CD4-positive, CD25-positive, alpha-beta regulatory T cell (primary cell): ENCODE measurements at places on chromosomes 6 and 20.

DNA sequence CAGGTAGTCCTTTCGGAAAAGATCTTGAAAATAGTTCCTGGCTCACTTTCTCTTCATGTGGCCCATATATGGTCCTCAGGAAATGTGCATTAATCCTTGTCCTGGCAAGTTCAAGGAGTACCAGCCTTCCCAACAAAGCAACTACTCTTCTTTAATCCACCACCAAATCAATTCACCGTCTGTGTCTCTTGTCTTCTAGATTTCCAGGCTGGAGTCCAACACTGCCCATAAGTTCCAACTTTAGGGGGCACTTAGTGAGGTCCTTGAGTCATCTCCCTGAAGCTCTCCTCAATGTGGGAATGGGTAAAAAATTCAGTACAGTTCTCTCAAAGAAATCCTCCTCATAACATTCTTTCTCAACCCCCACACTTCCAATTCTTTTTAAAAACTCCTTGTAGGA is 6.9 kb upstream of the DAAM2 start:
- DNase-seq = no peak

- DNase-seq = no peak
Measured at GRCh38 chr6:63897459-63897858, 261.9 kb downstream of the PHF3 start.

GRCh38 chr6:38169977-38170526 is 350.5 kb downstream of the ZFAND3 start:
- no peak for DNase-seq

DNA sequence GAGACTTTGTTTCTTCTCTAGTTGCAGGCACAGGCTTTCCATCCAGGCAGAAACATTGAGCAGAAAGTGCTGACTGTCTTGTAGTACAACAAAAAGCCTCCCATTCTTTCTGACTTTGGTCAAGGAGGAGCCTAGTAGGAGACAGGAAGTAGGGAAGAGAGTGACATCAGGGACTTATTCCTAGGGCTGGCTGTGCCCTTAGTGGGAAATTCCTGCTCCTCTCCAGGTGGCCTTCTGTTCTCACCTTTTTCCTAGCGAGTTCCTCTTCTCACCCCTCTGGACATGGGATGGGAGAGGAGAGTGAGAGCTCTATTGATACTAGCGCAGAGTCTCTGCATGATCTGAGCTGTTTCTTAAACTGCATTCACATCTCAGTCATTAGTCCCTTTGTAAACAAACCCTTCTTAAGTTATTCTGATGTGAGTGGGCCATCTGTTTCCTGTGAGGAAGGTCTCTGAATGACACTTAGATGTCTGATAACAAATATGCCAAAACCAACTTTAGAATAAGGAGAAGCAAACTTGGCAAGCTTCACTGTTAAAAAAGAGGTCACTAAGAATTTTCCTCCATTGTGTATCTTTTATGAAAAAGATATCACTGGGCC is 455.0 kb downstream of the GJA1 start:
- no peak for DNase-seq

DNA sequence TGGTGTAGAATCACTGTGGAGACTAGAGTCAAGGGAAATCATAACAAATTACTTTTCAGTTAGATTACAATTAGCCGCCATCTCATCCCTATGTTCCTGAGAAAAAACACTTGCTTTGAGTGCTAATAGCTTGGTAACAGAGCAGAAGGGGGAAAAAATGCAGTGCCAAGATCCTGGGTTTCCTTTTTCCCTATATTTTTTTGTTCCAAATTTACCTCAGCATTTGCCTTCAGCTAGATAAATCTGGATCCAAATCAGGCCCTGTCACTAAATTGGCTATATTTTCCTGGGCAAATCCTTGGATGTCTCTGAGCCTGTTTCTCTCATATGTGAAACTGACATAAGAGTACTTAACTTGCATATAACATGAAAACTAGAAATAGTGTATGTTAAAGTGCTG is 86.0 kb downstream of the TENT5A start:
- no peak for DNase-seq

DNA sequence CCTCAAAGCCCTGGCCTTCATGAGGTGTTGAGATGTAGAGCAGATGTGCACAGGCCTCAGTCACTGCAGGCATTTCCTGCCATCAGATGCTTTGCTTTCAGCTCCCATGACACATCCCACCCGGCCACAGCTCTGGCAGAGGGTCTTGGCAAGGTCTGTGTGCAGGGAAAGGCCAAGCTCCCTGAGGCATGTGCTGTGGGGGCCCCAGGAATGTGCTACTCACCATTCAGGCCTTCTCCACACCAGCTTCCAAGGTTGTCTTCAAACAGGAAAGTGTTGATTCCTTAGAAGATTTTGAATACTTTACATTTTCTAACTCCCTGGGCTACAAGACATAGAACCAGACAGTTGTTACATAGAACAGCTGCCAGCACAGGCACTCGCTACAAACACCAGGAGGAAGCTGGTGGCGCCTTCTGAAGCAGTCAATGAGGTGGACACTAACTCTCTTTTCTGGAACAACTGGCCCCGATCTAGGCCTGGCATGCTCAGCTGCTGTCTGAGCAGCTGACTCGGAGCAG is 27.8 kb downstream of the CASS4 start:
- no peak for DNase-seq

DNA sequence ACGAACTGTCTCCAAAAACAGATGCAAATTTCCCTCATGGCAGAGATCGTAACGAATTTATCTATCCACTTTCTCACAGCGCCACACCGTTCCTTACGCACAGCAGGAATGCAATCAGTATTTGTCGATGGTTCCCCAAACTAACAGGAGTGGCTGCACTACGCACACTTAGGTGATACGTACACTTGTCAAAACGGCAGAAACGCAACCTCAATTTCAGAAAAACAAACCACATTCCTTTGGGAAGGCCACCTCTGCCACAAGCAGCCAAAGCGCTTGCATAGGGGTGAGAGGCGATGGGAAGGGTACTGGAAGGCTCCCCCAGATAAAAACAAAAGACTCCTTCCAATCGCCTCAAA is 638 bp downstream of the MDN1 start:
- peak; percentile 25 for DNase-seq

- no peak for DNase-seq
Measured at GRCh38 chr20:38337561-38338140, 8.6 kb upstream of the LBP start.
